ENCODE measurements at places on chromosomes 11 and 22.

DNA sequence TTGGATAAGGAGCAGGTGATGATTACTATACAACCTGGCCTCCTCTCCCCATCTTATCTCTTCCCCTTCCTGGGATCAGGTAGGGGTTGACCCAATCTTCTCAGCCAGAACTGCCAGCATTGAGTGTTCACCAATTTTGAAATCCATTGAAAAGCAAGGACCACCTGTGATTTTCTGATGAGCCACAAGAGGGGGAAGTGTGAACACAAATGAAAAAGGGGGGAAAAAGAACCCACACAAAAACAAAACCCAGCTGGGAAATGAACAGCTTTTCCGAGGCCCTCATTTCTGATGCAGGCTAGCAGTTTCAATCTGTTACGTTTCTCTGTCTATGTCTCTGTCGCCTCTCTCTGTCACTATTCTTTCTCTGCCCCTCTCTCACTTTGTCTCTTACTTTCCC lies 161.9 kb downstream of the INSC start:
- no peak for DNase-seq

DNA sequence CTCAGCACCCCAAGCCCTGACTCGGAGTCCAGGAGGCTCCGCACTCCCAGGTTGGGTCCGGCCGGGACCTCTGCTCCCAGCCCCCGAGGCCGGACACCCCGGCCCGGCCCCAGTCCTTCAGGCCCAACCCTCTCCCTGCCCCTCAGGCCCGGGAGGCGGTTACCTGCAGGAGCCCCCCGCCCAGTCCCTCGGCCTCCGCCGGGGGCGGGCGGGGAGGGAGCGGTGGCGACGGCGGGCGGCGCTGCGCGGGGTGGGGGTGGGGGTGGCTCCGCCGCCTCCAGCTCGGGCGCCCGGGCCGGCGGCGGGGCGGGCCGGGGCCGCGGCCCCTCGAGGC lies 310 bp downstream of the TCF20 start:
- DNase-seq: no peak

DNA sequence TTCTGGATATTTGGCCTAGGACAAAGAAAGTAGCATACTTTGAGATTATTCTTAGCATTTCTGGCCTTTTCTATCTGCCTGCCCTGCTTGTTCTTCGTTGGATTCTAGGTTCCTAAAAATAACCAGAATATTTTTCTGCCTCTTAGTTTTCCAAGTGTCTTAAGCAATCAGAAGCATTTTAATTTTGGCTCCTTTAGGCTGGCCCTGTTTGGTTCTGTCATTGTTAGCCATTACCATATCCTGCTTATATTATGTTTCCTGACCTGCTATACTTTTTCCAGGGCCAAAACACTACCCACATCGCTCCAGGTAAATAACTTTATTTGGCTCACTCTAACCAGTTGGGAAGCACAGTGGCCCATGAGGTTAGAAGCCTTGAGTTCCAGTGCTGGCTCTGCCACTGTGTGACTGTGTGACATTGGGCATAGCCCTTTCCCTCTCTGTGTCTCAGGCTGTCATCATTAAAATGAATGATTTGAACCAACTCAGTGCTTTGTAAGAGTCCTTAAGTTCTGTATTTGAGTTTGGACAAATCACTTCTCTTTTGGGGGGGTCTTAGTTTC lies 91.1 kb downstream of the STIM1 start:
- no peak for DNase-seq

- DNase-seq: no peak
Observed at GRCh38 chr11:46637546-46637945, 20.2 kb downstream of the ATG13 start.

DNA sequence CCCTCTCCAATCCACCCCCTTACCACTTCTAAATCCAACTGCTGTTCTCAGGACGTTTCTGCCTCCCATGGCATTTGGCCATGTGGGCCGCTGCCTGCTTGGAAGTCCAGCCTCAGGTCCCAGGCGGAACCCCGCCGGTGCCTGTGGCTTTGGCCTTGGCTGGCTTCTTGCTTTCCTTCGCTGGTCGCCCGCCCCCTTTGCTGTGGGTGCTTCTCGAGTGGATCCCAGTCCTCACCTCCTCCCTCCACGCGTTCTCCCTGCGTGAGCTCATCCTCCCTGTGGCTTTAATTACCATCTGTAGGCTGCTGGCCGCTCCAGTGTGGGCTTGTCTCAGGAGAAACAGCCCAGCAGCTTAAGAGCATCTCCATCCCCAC lies 111.7 kb downstream of the NECTIN1 start:
- no peak for DNase-seq

GRCh38 chr11:122068837-122069236 lies 47.2 kb downstream of the BLID start:
- DNase-seq: no peak

DNA sequence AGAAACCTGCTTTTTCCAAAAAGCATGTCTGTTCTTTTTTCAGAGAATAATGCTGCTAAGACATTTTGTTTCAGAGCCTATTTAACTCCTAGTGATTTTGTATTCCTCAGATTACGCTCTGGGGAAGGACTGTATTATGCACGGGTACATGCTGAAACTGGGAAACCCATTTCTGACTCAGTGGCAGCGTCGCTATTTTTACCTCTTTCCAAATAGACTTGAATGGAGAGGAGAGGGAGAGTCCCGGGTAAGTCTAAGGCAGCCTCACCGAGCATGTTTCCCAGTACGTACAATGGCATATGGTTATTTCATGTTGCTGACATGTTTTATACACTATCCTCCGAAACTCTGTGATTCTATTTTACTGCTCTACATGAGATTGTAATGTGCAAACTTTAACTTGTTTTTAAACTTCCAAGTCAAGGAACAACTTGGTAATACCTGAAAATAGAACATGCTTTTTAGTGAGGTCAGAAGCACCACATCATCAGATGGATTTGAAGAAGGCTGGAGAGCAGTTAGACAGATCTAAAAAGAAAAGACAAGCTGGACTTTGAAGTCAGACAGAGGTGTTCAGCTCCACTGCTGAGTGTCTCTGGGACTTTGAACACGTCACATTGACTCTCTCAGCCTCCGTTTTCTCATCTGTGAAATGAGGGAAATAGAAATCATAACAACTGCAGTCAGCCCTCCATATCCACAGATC lies 23.7 kb upstream of the MYO18B start:
- DNase-seq: no peak

DNA sequence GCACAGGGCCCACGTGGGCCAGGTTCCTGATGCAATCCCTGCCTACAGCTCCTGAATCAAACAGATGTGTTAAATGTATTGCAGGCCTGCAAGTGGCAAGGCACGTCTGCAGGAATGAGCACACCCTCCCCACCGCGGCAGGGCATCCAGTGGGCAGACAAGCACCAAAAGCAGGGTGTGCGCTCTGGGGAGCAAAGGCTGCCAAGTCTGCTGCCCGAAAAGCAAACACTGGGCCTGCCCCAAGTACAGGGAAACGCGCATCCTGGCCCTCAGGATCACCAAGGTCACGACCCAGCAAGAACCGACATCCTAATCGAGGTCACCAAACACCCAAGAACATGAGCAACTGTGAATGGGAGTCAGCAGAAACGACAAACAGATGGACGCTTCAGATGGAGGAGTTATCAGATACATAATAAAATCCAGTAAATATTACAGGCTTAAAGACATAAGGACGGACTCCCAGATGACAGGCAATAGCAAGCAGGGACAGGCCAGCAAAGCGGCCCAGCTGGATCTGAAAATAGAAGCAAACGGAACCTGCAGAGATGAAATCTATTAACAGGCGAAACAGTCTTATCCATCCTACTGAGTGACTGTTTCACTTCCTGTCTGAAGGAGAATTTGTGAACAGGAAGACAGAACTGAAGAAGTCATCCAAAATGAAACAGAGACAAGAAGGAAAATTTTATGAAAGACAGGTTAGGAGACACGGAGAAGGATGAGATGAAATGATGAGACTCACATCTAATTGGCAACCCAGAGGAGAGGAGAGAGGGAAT lies 26.7 kb downstream of the CARS1 start:
- DNase-seq: no peak

DNA sequence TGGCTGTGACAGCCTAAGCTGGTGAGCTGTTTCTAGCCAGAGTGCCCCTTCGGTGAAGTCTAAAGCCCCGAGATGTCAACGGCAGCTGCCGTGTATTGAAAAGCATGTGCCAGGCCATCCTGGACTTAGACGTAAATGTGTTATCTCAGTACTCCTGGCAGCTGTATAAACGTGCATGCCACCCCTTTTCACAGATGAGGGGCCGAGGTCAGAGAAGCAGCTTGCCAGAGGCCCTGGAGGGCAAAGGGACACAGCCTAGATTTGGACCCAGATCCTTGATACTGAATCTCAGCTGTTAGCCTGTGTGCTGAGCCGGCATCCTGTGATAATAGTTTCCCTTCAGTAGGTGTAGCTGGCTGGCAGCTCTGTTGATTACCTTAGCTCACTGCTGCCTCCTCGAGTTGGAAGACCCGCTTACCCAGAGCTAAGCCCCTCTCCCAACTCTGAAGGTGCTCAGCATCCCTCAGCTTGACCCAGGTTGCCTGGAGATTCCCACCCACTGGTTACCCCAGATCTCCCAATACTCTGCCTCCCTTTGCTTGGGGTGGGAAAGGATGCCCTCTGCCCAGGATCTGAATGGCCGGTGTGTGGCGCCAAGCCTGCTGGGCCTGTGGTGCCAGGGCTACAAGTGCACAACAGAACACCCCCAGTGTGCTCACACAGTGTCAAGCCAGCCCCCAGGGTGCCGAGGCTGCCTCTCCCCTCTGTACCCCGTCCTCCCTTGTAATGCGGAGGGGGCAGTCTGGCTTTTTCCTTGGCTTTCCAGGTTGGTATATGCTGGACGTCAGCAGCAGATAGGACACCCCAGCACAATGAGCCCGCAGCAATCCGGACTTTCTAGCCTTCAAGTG lies 59.8 kb upstream of the WNT7B start:
- DNase-seq: peak; percentile 78

DNA sequence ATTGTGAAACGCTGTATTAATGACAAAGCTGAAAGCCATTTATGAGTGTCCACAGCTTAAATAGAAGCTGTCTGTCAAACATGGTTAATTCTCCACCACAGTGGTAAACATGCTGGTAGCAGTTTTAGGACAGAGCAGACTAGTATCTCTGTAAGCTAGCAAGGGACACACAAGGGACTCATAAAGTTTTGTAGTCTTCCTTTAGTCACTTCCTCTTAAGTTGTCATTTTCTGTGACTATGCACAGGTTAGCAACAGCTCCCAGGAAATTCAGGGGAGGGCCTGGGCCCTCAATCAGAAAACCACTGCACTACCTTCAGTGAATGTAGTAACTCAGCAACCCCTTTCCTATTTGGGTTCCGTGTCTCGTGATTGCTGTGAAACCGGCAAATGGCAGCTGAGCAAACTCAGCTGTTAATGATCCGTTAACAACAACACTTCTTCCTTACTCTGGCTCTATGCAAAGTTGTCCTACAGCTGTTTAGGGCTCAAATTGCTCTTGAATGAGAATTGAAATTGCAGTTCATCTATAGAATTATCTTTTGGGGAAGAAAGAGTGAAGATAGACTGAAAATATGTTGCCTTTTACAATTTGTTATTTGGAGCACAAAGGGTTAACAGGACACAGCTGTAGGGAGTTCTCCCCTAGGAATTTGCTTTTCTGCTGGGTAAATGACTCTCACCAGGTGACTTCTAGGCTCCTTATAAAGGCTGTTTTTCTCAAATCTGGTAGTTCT lies at the start of gene MMP26:
TSS of gene MMP26 (plus strand) at position 731 of the 736 bp plus-strand sequence.
- no peak for DNase-seq

GRCh38 chr22:17381192-17381913 lies 12.1 kb downstream of the CECR2 start:
- no peak for DNase-seq

GRCh38 chr11:62061356-62062222 lies 62.2 kb upstream of the INCENP start:
- peak; percentile 9 for DNase-seq

- peak; percentile 57 for DNase-seq
Observed at GRCh38 chr11:68007498-68008380, 2.4 kb upstream of the ALDH3B1 start.

GRCh38 chr11:25485315-25485714 lies 846.6 kb upstream of the ANO3 start:
- DNase-seq: no peak

DNA sequence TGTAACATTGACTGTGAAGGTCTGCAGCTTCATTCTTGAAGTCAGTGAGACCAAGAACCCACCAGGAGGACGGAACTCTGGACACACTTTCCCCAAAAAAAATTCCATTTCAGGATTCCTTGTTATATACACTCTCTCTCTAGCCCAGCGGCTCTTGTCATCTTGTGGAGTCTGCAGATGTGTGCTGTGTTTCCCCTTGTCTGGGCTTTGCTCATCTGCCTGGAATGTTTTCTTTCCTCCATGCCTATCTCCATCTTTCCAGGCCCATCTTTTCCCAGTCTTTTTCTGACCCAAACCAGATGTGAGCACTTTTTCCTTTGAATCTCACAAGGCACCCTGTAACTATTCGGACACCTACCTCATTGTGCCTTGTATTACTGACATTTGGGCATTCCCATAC lies 5.1 kb upstream of the DRG1 start:
- DNase-seq: no peak

GRCh38 chr11:11894486-11894885 lies 52.7 kb downstream of the USP47 start:
- DNase-seq: no peak

DNA sequence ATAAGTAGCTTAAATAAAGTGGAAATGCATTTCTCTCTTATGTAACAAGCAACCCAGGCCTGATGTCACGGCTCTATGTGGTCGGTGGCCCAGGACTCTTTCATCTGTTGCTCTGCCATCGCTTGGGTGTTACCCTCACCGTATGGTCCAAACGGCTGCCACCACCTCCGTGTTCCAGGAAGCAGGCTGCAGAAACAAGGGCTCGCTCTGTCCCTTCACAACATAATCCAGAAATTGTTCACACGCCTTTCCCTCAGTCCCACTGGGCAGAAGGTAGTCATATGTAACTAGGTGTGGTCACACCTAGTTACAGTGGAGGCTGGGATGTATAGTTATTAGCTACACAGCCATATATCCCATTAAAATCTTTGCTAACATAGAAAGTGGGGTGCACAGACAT lies 421.0 kb downstream of the SOX6 start:
- no peak for DNase-seq

- no peak for DNase-seq
Observed at GRCh38 chr11:79371724-79372123, 69.1 kb downstream of the TENM4 start.

DNA sequence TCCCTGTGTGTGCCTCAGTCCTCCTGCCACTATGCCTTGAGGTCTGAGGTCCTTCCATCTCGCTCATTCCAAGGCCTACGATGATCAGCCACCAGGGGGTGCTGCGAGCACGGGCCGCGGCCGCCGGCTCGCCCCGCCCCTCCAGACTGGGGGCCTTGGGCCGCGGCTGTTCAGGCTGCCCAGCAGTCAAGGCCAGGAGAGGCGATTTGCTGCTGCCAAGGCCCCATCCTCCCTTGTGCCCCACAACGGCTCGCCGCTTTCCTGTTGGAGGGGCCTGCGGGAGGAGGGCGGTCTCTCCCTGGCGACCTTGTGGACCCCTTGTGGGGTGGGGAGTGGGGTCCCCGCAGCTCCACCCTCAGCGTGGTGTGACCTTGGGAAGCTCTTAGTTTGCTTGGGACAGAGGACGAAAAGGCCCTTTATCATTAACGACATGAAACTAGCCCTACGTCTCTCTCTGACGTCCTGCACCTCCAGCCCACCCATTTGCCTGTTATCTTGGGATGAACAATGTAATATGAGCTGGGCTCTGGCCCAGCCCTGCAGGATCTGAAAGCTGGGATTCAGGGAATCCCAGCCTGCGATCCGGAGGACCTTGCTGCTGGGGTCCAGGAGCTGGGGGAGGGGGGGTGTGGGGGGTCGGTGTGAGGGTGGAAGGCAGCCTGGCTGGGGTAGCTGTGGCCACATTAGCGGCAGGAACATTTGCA lies 5.3 kb upstream of the GALR3 start:
- peak; percentile 89 for DNase-seq

- DNase-seq: no peak
Observed at GRCh38 chr22:35835998-35836691, 118.5 kb downstream of the APOL5 start.
